ENCODE measurements at places on chromosomes 4 and X.

GRCh38 chr4:40377512-40378365 lies 42.6 kb downstream of the CHRNA9 start:
- no peak for DNase-seq

DNA sequence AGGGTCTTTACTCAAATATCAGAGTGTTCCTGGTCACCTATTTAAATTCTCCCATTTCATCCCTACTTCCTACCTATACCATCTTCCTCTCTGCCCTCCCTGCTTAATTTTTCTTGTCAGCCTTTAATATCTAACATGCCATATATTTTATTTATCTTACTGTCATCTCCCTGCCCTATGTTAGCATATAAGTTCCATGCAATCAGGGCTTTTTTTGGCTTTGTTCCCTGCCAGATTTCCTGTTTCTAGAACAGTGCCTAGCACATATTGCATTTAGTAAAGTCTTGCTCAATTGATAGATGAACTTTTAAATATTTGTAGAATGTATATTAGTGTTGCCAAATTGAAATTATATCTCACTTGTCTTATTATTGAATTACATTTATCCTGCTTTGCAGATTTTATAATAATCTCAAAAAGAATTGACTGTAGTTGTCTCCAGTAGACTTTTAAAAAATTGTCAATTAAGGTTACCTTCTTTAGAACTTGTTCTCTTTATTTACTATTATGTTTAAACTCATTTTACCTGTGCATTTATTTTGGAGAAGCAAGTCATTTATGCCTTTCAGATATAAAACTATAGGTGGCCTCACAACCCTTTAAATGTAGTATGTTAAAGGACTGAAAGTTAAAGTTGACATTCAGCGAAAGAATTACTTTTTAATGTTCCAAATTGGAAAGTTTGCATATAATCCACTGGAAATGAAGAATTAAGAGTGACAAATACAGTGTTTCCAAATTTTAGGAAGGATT lies 108.2 kb upstream of the BMPR1B start:
- DNase-seq, result no peak

- DNase-seq, result no peak
Measured at GRCh38 chr4:149555146-149555545, 260.5 kb downstream of the IQCM start.

DNA sequence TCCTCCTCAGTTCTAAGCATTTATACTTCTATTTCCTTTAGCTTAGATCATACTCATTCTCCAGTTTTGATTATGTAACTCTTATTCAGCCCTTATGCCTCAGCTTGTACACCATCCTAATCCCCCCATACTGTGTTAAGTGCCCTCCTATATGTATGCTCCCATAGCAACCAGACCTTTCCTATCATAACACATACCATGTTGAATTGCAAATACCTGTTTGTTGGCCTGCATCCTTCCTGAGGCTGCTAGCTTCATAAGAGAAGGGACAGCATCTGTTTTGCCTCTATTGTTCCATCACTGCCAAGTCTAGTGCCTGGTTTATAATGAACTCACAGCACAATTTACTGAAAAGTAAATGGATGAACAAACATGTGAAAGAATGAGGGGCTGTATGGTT lies 443.7 kb downstream of the CENPC start:
- DNase-seq, result no peak

- no peak for DNase-seq
Measured at GRCh38 chrX:130741151-130741550, 161.9 kb downstream of the ENOX2 start.

DNA sequence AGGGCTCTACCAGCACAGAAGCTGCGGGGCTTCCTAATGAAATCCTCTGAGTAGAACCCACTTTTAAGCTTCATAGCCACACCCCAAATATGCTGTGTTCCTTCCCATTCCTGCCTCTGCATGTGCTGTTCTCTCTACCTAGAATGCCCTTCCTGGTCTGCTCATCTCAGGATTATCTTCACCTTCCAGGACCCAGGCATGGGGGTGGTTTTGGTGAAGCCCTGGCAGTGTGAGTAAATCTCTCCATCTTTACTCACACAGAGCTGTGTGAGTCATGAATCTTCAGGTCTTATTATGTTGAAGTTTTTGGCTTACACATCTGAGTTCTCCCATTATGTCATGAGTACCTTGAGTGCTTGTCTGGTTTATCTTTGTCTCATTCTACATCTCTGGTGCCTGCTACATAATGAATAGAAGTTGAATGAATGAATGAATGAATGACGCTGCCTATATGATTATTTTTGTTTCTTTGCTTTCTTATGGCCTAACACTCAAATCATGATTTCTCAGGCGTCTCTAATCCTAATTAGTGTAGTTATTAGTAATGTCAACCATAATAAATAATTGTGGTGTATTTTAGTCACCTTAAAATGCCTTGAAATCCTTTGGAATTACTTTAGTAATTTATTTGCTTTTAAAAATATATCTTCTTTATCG lies 41.9 kb downstream of the HADH start:
- DNase-seq, result no peak

GRCh38 chrX:41036668-41037326 lies 48.4 kb upstream of the USP9X start:
- no peak for DNase-seq
